ENCODE measurements at places on chromosomes 3 and 15. TPM values are rescaled to one million over a fixed set of nuclear protein-coding genes. Genes with fewer than 3 reads are reported as not detected.

The ECE2 gene
- not detected for total RNA-seq

The C3orf22 gene
- total RNA-seq, result not detected

The SHC4 gene
- total RNA-seq, result 2.2 TPM

The MOBP gene
- not detected for total RNA-seq

DNA sequence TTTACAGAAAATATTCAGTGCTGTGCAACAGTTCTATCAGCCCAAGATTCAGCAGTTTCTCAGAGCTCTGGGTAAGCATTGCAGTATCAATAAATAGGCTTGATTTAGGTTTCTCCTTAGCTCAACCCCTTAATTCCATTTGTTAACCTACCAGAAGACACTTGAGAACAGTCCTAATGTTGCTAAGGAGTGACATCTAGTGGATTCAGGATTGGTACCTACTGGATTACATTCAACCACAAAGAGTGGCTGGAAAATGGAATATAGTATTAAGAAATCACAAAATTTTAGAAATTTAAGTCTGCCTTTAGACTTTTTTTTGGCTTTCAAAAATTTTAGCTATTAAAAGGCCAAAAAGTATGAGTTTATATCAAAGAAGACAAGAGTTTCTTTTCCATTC is 34.7 kb downstream of the POLG start:
- DNase-seq, result no peak

DNA sequence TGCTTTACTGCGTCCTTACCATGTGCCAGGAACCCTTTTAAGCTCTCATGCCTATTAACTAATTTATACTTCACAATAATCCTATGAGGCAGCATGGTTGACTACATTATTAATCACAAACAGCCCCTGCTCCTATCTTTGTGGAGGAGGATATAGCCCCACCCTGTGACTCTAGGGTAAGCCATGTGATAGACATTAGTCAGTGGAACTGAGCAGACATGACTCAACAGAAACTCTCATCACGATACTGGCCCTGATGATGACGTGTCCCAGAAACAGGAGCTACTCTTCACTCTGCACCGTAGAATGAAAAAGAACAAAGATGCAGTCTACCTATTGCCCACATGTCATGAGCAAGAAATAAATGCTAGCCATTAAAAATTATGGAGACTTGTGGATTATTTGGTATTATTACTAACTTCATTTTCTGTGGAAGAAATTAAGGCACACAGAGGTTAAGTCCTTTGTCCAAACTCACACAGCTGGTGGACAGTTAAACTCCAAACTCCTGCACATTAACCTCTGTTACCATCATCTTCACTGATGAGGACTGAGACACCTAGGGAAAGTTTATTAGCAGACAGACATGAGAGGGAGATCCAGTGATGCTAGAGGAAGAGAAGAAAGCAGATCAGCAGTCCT is 51.2 kb downstream of the CFAP20DC start:
- DNase-seq, result no peak

GRCh38 chr3:134276086-134276485 is 25.4 kb upstream of the RYK start:
- no peak for DNase-seq

DNA sequence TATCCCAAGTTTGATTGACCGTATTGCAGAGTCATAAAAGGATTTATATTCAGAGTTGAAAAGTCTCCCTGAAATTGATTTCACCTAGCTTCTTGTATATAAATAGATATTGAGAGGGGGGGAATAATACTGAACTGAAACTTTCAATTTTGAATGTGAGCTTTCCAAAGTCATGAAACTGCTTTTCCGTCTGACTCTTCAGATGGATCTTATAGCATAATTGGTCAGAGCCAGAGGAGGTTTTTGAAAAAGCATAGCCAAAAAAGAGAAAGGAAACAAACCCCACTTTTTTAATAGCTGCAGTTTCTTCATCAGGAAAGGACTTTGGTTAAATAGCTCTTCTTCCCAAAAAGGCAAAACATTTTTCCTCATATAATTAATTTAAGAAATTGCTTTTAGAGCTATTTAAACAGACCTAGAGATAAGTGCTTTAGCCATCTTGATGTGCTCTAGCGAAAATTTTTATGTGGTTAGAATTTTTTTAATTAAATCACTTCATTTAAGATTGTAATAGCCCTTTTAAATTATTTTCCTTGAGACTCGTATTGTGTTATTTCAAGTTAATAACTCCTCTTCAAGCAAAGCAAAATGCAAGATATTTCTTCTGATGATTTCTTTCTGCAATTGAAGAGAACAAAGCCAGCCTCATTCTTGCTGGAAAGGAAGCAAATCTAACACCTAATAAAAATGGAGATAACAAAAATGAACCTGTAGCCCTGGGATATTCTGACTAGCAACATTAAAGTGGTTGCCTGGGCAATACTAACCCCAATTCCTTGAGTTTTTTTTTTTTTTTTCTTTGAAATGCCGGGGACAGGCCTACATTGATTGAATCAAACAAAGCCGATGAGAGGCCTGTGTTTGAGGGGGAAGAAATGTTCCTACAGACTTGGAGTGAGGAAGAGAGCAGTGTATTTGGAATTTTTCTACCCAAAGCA is 173.6 kb downstream of the PTPRG start:
- DNase-seq, result no peak

GRCh38 chr15:69780374-69780773 is 317.3 kb downstream of the TLE3 start:
- no peak for DNase-seq

GRCh38 chr15:80450811-80451321 is 46.7 kb downstream of the ARNT2 start:
- no peak for DNase-seq

GRCh38 chr3:55592572-55592971 is 105.5 kb upstream of the WNT5A start:
- DNase-seq, result no peak

GRCh38 chr3:94928921-94929320 is 866.1 kb downstream of the NSUN3 start:
- no peak for DNase-seq
